ENCODE measurements at places on chromosomes 13 and 19.

GRCh38 chr13:45861322-45861721 lies 9.8 kb upstream of the SIAH3 start:
- DNase-seq, result no peak

GRCh38 chr19:38047641-38048040 lies 140.6 kb downstream of the SIPA1L3 start:
- DNase-seq, result no peak

DNA sequence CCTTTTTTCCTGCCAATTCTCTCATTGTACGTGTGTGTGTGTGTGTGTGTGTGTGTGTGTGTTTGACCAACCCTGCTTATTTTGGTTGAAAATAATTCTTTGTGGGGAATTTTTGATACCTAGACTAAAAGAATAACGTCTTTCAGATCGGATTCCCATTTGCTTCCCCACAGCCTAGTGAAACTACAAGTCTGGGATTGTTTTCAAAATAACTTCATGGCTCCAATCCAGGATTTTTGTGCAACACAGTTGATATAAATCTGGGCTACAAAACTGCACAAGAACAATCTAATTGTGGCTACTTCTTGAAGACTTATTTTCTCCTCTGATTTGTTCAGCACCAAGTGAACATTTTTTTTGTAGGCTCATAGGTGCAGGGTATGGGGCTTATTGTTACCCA lies 332.8 kb upstream of the MIR17HG start:
- no peak for DNase-seq

DNA sequence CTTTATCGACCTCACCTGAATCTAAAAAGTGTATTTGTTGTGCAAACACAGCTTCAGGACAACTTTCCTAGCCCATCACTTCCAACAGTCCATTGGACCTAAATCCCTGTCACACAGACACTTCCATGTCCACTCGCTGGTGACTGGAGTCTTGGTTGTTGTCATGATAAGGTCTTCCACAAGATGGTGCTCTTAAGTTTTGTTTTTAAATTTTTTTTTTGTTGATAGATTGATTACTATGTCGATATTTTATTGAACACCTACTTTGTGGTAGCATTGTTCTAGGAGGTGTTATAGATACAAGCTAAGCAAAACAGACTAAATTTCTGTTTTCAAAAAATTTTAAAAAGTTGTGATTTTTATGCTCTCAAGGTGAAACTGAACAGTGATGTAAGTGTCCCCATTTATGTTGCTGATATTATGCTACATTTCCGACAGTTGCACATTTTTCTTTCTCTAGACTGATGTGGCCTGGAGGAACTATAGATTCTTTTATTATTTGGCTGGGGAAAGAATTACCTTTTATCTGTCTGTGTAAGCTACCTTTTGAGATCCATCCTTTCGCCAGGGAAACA lies 8.1 kb upstream of the ERICH6B start:
- DNase-seq, result no peak

GRCh38 chr13:91169321-91170050 lies 178.0 kb upstream of the MIR17HG start:
- DNase-seq, result no peak

GRCh38 chr19:35750167-35750566 lies 1.8 kb downstream of the LIN37 start:
- DNase-seq, result no peak

DNA sequence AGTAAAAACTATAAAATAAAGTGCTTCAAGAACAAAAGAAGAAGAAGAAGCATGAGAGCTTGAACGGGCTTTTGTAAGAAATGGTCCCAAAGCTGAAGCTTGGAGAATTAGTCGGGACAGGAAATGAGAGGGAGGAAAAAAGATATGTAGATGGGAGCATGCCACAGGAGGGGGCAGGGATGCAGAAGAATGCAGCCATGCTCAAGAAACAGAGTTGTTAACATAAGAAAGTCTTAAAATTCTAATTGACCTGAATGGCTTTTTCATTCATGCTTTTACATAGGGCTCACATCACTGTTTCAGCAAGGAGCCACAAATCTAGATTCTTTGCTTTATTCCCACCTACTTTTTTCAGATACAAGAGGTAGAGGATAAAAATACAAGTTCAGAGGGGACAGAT lies 27.7 kb upstream of the NBEA start:
- DNase-seq, result no peak
